ENCODE measurements at places on chromosomes 6 and 20.

DNA sequence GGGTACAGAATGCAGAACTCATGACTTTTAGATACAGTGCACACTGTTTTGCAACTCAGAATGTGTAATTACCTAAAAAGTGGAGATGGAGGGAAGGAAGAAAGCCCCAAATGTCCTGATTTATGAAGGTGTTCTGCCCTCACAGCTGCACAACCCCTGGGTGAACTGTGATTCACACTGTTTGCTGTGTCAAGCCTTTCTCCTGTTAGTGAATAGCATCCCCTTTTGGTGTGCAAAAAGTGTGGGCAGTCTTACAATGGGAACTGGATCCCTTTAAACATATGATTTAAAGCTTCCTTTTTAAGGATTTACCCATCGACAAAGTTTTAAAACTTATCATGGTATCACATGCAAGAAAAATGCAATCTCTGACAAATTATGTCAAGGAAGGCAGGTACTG, 633.4 kb upstream of the EPHA7 start:
- no peak for DNase-seq

DNA sequence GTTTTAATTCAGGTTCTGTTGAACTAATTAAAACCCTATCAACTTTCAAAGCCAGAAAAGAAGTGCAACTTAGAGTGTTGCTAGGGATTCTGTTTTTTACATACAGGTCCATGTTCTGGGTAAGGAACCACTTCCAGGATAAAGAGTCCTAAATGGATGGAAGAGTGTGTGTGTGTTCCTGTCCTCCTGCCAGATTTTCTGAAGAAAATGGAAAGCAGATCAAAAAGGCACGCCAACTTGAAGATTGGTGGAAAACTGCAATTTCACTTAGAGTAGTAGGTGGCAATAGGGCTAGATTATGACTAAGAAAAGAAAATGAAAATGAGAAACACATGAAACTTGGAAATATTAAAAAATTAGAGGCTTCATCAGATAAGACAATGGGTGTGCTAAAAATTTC, 85.3 kb downstream of the COL21A1 start:
- DNase-seq, result no peak

DNA sequence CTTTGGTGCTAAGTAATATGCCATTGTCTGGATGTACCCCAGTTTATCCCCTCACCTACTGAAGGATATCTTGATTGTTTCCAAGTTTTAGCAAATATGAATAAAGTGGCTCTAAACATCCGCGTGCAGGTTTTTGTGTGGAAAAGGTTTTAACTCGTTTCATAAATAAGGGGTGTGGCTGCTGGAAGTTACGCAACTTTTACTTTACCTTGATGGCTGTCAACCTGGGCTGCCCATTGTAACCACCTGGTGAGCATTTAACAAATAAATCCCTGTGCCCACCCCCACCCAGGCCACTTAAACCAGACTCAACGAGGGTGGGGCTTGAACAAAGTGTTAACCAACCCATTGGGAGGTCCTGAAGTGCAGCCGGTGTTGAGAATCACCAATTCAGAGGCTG, 187.8 kb downstream of the NRN1 start:
- no peak for DNase-seq

DNA sequence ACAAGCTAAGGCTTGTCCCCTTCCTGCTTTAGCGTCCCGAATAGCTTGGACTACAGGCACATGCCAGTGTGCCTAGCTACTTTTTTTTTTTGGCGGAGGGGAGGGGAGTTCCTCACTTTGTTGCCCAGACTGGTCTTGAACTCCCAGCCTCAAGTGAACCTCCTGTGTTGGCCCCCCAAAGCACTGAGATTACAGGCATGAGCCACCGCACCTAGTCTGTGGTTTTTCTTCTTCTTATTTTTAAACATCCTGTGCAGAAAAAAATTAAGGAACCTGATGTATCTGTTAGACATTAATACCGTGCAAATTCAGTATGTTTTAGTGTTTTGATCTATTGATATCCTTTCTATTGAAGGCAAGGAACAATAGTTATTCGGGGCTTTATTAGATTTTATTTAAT, 25.7 kb downstream of the HIVEP1 start:
- DNase-seq, result no peak

GRCh38 chr20:50837532-50838321, 42.9 kb downstream of the BCAS4 start:
- peak; percentile 74 for DNase-seq

DNA sequence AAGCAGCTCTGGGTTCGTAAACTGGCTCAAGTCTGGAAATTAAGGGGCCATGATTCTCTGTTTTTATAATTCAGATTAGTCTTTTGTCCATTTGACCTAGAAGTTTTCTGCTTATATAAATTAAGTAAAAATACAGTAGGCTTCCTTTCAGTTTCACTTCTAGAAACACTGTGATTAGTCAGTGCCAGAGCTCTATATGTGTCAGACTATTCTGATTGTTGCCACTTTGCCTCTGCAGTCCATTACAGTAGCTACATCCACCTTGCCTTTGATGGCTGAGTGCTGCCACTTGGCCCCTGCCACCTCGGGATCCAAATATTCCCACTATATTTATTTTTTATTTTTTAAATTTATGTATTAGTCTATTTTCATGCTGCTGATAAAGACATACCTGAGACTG, 7.9 kb downstream of the ZC2HC1B start:
- DNase-seq, result no peak

DNA sequence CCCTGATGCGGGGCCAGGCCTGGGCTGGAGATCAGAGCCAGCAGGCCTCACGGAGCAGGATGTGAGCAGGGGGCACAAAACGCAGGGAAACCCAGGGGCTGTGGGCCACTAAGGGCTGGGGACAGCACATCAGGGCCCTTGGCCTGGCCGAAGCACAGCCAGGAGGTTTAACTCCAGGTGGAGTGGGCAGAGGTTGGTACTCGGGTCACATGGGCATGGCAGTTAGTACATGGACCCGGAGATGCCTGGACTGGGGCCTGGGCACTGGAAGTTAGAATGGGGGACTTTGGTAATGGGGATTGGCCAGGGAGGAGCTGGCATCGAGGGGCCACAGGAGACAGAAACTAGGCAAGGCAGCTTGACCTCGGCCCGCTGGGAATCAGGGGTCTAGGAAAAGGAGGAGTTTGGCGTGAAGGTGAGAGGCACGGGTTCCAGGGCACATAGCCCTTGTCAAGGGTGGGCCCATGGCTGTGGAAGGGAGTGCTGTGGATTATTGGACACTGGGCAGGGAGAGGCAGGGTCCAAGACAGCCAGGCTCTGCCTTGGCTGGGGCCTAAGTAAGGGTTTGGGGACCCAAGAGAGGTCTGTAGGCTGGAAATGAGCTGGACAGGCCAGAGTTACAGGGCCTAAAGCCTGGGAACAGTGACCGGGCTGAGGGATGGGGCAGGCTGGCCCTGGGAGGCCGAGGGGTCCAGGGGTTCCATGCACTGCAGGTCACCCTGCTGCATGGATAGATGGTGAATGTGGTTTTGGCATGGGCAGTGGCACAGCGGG, 41.6 kb upstream of the CD93 start:
- no peak for DNase-seq

GRCh38 chr6:30304002-30304401, 22.7 kb upstream of the TRIM39 start:
- no peak for DNase-seq

DNA sequence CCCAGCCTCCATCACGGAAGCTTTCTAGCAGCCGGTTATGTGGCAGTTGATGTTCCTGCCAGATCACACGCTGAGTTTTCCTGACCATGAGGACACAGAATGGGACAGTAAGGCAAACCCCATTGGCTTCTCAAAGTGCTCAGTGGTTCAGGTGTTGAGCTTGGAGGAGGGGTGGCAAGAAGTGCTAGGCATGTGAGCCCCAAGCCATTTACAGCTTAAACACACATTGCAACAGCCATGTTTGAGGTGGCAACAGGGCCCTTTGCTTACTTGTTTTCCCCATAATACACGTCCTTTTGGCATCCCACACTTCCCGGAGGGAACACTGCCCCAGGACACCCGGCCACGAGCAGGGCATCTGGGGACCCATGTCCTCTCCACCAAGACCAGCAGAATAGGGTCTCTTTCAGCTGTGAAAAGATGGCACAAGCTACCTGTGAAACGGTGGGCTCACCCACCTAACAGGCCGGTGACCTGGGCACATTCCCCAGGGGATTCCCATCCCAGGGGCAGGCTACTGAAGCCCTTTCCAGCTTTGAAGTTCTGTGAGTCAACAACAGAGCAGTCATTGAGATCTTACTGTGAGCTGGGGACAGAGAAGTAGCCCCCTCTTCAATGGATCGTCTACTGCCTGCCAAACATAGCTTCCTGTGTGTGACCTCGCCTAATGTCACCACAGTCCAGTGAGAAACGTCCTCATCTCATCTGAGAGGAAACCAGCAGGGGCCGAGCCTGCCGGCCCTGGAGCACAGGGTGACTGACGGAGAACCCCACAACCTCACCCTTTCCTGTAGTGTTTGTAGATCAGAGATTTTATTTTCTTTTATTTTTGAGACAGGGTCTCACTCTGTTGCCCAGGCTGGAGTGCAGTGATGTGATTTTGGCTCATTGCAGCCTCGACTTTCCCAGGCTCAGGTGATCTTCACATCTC, 4.0 kb upstream of the TLDC2 start:
- no peak for DNase-seq

- no peak for DNase-seq
Observed at GRCh38 chr6:24982231-24982630, 46.5 kb upstream of the RIPOR2 start.

DNA sequence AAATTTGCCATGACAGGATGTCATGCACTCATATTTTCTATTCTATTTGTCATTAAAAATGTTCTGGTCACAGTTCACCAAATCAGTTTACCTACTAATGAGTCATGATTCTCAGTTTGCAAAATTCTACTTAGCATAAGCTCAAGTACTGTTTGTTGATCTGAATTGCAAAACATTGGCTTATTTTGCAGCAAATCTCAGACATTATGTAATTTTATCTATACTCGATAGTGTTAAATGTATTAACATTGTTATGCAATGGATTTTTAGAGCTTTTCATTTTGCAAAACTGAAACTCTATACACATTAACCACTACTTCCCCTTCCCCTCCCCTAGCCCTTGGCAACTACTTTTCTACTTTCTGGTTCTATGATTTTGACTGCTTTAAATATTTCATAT, 213.8 kb upstream of the ZFP64 start:
- peak; percentile 32 for DNase-seq

- DNase-seq, result no peak
Observed at GRCh38 chr20:49386848-49387580, 95.5 kb downstream of the KCNB1 start.

DNA sequence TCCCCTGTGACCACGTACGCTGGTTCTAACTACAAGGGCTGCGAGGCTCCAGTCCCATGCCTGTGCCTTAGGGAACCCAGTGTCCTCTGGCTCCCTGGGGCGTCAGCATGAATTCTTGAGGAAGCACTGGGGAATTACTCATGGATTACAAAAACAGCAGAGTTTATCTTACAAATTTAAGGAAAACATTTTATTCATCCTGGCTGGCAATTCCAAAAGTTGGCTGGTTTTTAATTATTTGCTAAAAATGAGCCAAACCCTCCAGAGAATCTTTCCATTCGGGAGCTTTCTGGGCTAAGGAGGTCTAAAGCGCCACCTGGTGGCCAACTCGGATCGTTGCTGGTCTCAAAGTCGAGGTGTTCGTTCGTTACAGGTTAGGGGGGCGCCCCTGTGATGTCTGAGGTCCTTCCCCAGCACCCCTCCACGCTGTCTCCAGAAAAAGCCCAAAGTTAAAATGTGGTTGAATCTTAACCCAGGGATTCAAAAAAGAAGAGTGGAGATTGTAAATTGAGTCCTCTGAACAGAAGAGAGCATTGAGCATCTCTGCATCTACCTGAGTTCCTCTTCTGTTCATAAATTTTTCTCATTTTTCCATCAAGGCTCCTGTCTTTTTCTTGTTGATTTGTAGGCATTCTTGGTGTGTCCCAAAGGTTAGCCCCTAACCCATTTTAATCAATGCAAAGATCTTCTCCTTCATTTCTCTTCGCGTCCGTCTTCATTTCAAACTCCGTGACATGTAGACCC, 99.4 kb downstream of the BFSP1 start:
- DNase-seq, result no peak

GRCh38 chr20:12074111-12074655, 156.5 kb downstream of the BTBD3 start:
- no peak for DNase-seq

GRCh38 chr20:50098259-50098658, 14.7 kb downstream of the UBE2V1 start:
- no peak for DNase-seq

GRCh38 chr6:158879180-158879579, 60.0 kb upstream of the EZR start:
- peak; percentile 63 for DNase-seq

DNA sequence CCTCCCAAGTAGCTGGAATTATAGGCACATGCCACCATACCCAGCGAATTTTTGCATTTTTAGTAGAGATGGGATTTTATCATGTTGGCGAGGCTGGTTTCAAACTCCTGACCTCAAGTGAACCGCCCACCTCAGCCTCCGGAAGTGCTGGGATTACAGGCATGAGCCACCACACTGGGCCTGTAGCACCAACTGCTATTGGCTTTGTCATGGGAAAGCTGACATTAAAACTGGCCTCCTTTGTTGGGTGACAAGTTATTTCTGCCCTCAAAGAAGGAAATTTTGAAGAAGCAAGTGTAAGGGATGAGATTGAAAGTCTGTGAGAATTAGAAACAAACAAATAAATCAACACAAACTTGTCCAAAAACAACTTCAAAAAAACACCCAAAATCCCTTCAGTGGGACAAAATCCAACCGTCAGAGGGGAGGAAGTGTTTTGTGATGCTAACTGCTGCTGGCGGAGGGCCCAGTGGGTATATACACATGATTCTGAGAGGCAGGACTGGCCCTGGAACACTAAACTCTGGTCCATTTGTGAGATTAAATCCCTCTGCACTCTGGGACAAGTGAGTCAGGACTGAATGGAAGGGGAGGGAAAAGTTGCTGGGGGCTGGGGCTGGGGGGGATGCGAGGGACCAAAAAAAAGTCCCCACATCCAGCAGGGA, 87.5 kb upstream of the NAA20 start:
- DNase-seq, result no peak

GRCh38 chr20:10217721-10218410, 764 bp upstream of the SNAP25 start:
- DNase-seq, result no peak

GRCh38 chr6:158628542-158628941, 16.0 kb downstream of the DYNLT1 start:
- DNase-seq, result no peak

GRCh38 chr6:35554811-35555210, 42.1 kb upstream of the TULP1 start:
- DNase-seq, result no peak

DNA sequence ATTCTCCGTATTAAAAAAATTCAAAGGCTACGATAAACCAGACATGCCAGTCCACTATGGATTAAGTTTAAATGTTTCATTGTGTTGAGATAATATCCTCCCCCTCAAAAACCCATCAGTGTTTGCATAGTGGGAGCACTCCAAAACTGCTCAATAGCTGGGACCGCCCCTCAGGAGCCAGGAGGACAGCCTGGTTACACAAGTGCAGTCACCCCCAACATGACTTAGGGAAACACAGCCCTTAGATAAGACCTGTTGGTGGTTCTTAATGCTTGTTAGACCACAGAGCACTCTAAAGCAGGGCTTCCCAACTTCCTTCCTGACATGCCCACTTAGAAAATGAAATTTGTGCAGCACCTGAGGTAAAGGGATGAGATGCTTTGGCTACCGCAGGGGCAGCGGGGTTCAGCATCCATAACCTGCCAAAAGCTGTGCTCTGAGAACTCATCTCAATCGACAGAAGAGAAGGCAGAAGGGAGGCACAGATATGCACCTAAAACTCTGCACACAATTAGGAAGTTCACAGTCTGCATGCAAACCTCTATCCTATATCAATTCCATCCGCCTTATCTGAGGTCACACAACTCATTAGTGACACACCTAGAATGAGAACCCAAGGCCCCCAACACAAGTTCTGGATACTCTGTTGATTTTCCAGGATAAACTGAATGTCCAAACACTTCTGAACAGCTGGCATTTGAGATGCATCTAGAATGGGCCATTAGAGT, 74.3 kb downstream of the RALGAPA2 start:
- DNase-seq, result no peak

Data from GM06990 (cell line).